ENCODE measurements at places on chromosomes 5 and 9.

- DNase-seq = no peak
Observed at GRCh38 chr9:135587658-135588057, 26.1 kb downstream of the PAEP start.

DNA sequence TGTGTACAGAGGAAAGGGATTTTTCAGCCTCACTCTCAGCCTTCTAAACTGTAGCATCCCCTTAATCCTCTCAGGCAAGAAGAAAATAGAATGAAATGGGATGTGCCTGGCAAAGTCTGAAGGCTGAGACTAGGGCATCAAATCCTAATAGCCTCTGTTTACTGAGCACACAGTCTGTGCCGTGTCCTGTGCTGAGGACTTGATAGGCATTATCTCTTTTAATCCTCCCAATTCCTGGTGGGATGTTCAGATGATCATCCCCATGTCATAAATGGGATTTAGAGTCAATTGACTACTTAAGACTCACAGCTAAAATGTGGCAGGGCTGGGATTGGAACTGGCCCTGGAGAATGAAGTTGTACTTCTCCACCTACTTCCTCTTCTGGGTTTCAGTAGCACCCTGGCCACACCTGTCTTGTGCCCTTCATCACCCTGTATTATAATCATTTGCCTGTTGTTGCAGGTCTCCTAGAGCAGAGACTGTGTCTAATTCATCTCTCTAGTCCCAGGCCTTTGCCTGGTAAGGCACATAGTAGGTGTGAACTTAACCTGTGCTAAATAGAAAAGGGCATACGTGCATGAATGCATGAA lies 81.0 kb downstream of the WWC1 start:
- DNase-seq = no peak

- no peak for DNase-seq
Observed at GRCh38 chr9:105151686-105151995, 92.8 kb upstream of the SLC44A1 start.

DNA sequence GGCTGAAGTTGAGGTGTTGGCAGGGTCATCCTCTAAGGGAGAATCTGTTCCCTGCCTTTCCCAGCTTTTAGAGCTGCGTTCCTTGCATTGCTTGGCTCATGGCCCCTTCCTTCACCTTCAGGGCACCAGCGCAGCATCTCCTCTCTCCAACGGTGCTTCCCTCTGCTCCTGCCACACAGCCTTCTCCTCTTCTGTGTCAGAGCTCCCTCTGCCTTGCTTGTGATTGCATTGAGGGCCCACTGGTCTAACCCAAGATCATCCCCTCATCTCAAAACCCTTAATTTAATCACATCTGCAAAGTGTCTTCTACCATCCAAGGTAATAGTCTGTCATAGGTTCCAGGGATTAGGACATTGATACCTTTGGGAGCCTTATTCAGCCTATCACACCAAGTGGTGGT lies 205.7 kb upstream of the TBCA start:
- DNase-seq = no peak

GRCh38 chr5:146052780-146053179 lies 52.6 kb downstream of the PLAC8L1 start:
- DNase-seq = no peak

GRCh38 chr9:71793386-71794105 lies 25.2 kb upstream of the CEMIP2 start:
- DNase-seq = no peak

GRCh38 chr9:123011878-123012528 lies 21.5 kb upstream of the GPR21 start:
- no peak for DNase-seq

DNA sequence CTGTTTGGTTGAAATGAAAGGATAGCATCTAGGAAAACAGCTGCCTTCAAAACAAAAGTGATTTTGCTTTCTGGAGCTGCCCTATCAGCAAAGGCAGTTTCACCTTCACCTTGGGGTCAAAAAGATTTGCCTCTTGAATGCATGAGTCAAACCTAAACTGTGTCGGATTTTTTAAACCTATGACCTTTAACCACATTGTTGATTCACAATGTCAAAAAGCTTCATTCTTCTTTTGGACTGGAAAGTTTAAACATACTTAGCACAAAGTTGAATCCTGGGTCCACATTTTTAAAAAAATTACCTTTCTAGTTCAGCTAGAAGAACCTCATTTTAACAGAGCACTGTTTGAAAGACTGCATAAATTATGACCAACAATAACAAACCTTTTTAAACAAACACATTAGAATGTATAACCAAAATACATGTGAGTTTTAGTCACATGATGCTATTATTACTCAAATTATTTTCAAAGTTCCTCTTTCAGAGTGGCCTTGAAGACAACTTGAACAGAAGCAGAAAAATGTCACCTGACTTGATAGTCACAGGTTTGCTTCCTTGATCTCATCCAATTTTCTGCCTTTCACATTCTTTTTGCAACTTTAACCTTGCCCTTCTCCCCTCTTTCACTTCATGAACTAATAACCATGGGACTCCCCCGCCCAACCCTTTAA lies 109.7 kb upstream of the LHFPL2 start:
- DNase-seq = no peak

DNA sequence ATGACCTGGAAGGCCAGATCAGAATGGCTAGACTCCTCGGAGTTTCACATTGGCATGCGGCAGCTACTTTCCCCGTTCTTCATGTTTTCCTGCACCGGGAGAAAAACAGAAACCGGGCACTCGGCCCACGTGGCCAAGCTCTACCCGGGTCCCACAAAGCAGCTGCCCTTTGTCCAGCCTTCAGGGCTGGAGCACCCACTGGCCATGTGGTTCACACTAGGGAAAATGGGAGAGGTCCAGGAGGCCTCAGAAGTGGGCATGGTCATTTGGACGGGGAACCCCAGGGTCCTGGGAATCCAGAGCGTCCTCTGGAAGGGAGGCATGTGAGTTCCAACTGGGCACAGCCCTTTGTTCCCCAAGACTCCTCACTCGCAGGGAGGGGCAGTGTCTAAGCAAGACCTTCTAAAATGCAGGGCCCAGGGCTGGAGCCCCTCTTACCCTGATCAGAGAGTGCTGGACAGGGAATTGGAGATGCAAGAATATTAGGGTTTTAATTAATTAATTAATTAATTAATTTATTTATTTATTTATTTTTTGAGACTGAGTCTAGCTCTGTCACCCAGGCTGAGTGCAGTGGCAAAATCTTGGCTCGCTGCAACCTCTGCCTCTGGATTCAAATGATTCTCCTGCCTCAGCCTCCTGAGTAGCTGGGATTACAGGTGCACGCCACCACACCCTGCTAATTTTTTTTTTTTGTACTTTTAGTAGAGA lies 97.2 kb upstream of the CPEB4 start:
- no peak for DNase-seq

DNA sequence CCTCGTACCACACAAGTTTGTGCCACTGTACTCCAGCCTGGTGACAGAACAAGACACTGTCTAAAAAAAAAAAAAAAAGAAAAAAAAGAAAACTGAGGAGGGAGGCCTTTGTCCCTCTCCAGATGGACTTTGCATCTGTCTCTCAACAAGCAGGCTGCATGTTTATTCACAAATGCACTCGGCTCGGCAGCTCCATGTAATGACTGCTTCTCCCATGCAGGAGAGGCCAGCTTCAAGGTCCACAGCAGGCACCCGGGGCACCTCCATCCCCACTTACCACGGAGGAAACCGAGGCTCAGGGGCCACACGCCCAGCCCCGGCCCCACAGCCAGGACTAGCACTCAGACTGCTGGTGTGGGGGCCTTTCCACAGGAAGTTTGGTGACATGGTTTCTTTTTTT lies 13.1 kb upstream of the NCS1 start:
- DNase-seq = no peak

GRCh38 chr9:127253446-127253845 lies 11.1 kb upstream of the GARNL3 start:
- no peak for DNase-seq

DNA sequence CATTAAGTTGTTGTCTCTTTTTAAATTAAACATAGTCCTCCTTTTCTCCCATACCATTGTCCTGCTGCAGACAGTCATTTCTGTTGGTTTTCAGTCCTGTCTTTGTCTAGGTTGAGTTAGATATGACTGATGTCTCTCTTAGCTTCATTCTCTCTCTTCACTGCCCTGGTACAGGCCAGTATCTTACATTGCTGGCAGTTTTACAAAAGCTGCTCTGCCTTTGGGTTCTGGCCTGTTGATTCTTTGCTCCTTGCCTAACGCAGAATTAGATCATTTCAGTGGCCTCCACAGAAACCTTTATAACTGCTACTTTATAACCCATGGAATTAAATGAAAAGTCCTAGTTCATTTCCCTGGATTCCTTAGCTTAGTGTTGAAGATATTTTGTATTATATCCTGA lies 33.7 kb downstream of the GPR21 start:
- DNase-seq = no peak

DNA sequence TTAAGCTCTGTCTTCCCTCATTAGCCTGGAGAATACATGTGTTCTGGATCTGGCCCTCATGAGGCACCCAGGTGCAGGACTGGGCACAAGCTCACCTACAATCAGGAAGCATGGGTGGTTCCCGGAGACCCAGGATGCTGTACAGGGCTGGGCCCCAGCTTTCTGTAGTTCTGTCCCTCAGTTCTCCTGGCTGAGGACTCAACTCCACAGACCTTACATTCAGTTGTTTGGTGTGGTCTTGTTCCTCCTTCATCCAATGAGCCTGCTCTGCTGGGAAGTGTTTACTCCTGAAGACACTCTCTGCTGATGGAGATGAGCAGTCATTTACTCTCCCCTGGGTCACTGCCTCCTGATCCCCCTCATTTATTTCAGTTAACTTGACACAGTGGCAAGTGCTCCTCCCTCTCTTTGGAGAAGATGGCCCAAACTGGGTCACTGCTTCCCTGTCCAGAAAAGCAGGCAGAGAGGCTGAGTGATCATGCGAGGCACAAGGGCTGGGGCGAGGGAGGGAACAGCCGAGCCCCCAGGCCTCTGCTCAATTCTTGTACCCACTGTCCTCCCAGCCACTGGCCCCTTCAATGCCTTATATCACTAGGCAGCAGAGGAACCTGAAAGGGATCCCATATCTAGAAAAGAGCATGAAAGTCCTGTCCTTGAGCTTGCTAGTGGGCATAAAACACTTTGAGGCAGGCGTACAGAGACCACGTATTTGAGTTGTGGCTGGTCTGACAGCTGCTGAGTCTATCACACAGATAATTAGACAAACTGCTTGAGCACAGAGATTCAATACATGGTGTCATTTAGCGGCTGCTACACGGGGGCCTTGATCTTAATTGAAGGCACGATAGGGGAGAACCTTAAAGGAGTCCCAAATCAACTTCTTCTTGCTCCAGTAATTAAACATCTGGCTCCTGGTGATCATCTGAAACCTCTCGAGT lies 221.7 kb downstream of the FSTL4 start:
- no peak for DNase-seq

- no peak for DNase-seq
Observed at GRCh38 chr9:33885948-33886347, 69.0 kb downstream of the UBE2R2 start.

GRCh38 chr5:9222054-9222976 lies 323.6 kb downstream of the SEMA5A start:
- DNase-seq = no peak

GRCh38 chr9:98801969-98802371 lies 5.5 kb upstream of the GALNT12 start:
- DNase-seq = no peak

GRCh38 chr5:54799645-54800044 lies 185.7 kb downstream of the ESM1 start:
- no peak for DNase-seq

DNA sequence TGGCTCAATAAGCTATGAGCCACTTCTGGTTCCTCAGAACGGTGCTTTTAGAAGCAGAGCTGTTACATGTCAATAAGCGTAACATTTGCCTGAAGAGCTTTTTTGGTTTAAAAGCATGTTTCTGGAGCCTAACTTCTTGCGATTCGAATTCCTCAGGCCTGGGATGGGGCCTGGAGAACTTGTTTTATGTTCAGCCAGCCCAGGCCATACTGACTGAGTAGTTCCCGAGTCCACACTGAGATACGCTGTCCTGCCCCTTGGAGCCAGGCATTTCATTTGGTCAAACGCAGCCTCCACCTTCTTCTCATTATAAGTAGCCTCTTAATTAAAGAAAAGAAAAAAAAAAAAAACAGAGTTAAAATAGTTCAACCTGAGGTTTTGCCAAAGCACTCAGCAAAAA lies 260.6 kb upstream of the ANKRD55 start:
- DNase-seq = no peak

DNA sequence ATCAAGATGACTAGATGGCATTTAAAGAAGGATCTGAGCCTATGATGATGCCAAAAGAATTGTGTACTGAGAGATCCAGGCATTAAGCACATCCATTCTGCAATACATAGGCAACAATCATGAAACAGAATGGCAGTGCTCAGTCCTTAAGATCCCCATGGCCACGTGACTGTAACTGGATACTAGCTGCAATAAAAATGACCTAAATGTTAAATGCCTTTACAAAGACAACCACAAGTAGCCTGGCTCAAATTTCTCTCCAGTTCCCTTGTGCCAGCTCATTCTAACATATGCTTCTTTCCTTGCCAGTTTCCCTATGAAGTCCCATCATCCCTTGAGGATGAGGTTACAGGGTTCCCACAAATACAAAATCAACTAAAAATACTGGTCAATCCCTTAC lies 148.3 kb upstream of the GHR start:
- DNase-seq = no peak

DNA sequence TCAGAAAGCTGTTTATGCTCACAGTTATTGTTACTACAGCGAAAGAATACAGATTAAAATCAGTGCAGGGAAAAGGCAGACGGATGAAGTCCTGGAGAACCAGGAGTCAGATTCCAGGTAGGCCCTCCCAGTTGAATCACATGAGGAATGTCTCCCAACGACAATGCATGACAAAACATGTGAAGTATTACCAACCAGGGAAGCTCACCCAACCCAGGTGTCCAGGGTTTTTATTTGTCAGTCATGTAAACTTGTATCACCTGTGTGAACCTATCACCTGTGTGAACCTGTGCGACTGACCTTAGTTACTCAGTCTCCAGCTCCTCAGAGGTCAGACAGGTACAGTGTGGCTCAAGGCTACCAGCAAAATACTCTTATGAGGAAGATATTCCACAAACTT lies 63.9 kb downstream of the KIAA1958 start:
- DNase-seq = no peak

DNA sequence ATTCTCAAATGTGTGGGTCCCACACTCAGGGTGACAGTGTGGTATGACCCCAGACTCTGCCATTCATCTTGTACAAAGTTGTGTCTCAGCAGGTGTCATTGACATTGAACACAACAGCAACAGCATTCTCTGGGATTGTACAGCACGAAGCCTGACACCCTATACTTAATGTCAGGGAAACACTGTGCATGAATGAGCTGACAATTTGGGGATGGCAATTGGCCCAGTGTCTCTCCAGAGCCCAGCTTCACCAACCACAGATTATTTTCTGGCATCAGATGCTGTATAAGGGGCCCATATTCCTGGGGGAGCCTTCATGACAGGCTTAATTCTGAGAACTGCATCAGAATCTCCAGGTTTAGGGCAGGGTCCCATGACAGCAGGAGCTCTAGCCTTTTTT lies 143.2 kb downstream of the GCNT1 start:
- DNase-seq = no peak

DNA sequence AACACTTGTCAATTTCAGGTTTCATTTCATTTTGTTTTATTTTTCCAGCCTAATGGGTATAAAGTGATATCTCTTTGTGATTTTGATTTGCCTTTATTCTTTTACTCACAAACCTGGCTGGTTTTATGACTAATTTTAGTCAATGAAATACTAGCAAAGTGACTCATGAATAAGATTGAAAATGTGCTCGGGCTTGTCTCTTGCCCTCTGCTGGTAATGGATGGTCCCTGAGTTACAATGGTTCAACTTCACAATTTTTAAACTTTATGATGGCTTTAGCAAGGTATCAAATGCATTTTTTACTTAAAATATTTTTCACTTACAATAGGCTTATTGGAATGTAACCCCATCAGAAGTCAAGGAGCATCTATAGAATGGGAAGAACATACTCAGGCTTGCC lies 431.4 kb upstream of the CCNG1 start:
- DNase-seq = no peak

GRCh38 chr9:134766587-134766986 lies 114.0 kb upstream of the FCN2 start:
- DNase-seq = no peak

All from NCI-H187 (cell line).